ENCODE measurements at places on chromosomes 4 and X.

DNA sequence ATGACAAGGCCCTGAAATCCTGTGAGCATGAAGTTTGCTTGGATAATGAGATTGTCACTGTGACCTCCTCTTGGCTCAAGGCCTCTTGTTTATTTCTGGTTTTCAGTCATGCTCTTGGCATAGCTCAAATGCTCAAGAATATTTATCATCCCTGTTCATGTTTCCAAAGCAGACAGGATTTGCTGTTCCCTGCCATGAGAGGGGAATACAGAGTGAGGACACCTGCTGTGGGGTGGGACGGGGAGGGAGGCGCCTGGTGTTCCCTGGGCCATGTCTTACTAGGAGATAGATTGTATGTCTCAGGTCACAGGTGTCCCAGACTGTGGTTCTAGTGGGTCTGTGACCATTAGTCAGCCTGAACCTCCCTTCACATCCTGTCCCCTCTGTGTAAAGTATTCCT is 34.9 kb upstream of the SH3RF1 start:
- H3K4me3 ChIP-seq = no peak overlapping the region
- no peak for DNase-seq
- no peak overlapping the region for H3K27ac ChIP-seq
- no peaks in the 10 kb centered on the region for H3K36me3 ChIP-seq
- H3K27me3 ChIP-seq = no peaks in the 10 kb centered on the region

DNA sequence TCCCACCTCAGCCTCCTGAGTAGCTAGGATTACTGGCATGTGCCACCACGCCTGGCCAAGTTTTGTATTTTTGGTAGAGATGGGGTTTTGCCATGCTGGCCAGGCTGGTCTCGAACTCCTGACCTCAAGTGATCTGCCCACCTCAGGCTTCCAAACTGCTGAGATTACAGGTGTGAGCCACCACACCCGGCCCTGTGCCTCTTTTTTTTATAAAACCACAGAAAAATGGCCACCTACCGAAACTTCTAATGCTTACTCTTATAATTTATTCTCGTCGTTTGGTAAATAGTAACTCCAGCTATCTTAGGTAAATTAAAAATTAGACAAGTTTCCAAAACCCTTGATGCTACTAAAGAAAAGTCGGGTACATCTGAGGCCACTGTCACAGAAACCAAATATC is 54.4 kb downstream of the IRF2 start:
- H3K4me1 ChIP-seq = peaks cover 63% of the 10 kb centered on the region
- no peak overlapping the region for H3K4me3 ChIP-seq
- peak overlapping the region; percentile 48 for H3K27ac ChIP-seq

- no peak overlapping the region for H3K27ac ChIP-seq
- H3K27me3 ChIP-seq = no peaks in the 10 kb centered on the region
- H3K36me3 ChIP-seq = no peaks in the 10 kb centered on the region
- no peak overlapping the region for H3K4me3 ChIP-seq
Observed at GRCh38 chrX:71514367-71515037, 18.4 kb upstream of the OGT start.

DNA sequence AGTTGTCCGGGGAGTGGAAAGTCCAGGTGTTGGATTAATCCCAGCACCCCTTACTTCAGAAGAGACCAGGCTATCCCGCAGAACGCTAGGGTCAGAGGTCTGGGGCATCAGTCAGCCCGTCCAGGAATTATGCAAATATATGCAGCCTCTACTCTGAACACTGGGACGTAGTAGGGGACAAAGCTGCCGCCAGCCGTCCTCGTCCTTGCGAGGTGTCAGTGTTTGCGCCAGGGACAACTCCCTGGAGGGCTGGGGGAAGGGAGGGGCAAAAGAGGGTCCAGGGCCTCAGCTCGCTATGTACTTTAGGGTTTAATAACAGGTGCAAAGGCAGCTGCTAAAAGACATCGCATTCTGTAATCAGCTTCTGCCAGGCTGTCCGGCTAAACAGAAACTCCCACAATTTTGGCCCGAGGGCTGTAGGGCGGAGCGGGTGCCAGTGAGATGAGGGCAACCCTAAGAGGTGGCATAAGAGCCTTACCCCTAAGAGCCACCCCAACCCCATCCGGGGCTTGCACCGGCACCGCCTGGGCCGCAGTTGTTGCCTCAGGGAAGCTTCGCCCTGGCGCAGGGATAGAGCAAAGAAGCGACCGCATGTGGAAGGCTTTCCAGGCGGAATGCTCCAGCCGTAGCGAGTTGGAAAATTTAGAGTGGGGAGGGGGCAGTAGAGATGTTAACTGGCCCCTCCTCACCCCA is 8.4 kb downstream of the HAND2 start:
- no peak overlapping the region for H3K27ac ChIP-seq
- peaks cover 40% of the 10 kb centered on the region for H3K4me1 ChIP-seq
- H3K27me3 ChIP-seq = peaks cover 100% of the 10 kb centered on the region
- H3K36me3 ChIP-seq = no peaks in the 10 kb centered on the region
- DNase-seq = no peak

GRCh38 chr4:40525752-40526598 is 103.7 kb downstream of the RBM47 start:
- no peaks in the 10 kb centered on the region for H3K27me3 ChIP-seq
- no peaks in the 10 kb centered on the region for H3K4me1 ChIP-seq
- H3K36me3 ChIP-seq = no peaks in the 10 kb centered on the region
- no peak overlapping the region for H3K27ac ChIP-seq
- no peak for DNase-seq

- H3K27me3 ChIP-seq = no peaks in the 10 kb centered on the region
- no peaks in the 10 kb centered on the region for H3K36me3 ChIP-seq
- no peaks in the 10 kb centered on the region for H3K4me1 ChIP-seq
- DNase-seq = no peak
Observed at GRCh38 chr4:100356172-100356571, 161.7 kb downstream of the EMCN start.

GRCh38 chr4:82652062-82652461 is 90.3 kb upstream of the TMEM150C start:
- H3K4me1 ChIP-seq = no peaks in the 10 kb centered on the region
- no peak overlapping the region for H3K4me3 ChIP-seq
- H3K27ac ChIP-seq = no peak overlapping the region
- H3K27me3 ChIP-seq = peaks cover 4% of the 10 kb centered on the region
- no peak for DNase-seq
- no peaks in the 10 kb centered on the region for H3K36me3 ChIP-seq

DNA sequence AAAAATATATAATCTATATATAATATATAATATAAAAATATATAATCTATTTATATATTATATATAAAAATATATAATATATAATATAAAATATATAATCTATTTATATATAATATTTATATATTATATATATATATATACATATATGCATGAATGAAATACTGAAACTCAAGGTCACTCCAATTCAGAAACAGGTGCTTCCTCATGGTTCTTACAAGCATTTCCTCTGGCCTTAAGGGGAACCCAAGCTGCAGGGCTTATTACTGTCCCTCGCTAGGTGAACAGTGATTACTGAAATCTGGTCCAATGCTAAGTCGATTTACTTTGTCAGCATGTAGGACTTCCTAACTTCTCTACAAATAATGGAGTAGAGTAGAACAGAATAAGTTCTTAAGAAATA is 174.3 kb downstream of the GPM6A start:
- no peaks in the 10 kb centered on the region for H3K36me3 ChIP-seq
- H3K4me1 ChIP-seq = no peaks in the 10 kb centered on the region
- DNase-seq = no peak
- H3K27me3 ChIP-seq = no peaks in the 10 kb centered on the region
- H3K27ac ChIP-seq = no peak overlapping the region

DNA sequence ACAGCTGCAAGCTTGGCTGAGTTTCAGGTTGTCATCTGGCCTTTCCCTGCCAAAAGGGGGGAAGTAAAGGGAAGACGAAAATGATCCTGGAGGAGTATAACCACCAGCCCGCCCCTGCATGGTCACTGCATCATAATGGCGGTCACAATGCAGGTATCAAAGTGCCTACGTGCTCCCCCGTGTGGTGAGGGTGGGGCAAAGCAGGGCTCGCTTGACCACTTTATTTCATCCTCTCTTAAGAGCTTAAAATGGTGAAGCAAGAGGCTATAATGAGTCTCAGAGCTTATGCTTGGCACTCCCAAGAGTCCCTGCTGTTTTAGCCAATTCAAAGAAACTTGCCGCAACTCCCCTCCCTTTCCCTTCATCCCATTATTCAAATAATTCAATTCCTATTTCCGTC is 105.6 kb downstream of the APOOL start:
- no peaks in the 10 kb centered on the region for H3K36me3 ChIP-seq
- no peak overlapping the region for H3K27ac ChIP-seq
- no peak for DNase-seq
- no peaks in the 10 kb centered on the region for H3K4me1 ChIP-seq

GRCh38 chr4:6179362-6179761 is 21.0 kb downstream of the JAKMIP1 start:
- H3K27me3 ChIP-seq = no peaks in the 10 kb centered on the region
- no peak for DNase-seq
- no peaks in the 10 kb centered on the region for H3K36me3 ChIP-seq
- H3K4me3 ChIP-seq = no peak overlapping the region
- peaks cover 69% of the 10 kb centered on the region for H3K4me1 ChIP-seq

GRCh38 chrX:45769761-45770582 is 569.3 kb upstream of the DIPK2B start:
- peak overlapping the region; percentile 64 for H3K4me3 ChIP-seq
- H3K36me3 ChIP-seq = no peaks in the 10 kb centered on the region

- H3K27ac ChIP-seq = no peak overlapping the region
- H3K27me3 ChIP-seq = no peaks in the 10 kb centered on the region
- no peaks in the 10 kb centered on the region for H3K36me3 ChIP-seq
- no peak for DNase-seq
- no peak overlapping the region for H3K4me3 ChIP-seq
- no peaks in the 10 kb centered on the region for H3K4me1 ChIP-seq
Observed at GRCh38 chr4:65893957-65894755, 223.9 kb upstream of the EPHA5 start.

- H3K4me1 ChIP-seq = no peaks in the 10 kb centered on the region
- no peak overlapping the region for H3K27ac ChIP-seq
- DNase-seq = no peak
- H3K27me3 ChIP-seq = no peaks in the 10 kb centered on the region
- H3K36me3 ChIP-seq = no peaks in the 10 kb centered on the region
- H3K4me3 ChIP-seq = no peak overlapping the region
Observed at GRCh38 chr4:109079201-109079600, 223.3 kb downstream of the COL25A1 start.

DNA sequence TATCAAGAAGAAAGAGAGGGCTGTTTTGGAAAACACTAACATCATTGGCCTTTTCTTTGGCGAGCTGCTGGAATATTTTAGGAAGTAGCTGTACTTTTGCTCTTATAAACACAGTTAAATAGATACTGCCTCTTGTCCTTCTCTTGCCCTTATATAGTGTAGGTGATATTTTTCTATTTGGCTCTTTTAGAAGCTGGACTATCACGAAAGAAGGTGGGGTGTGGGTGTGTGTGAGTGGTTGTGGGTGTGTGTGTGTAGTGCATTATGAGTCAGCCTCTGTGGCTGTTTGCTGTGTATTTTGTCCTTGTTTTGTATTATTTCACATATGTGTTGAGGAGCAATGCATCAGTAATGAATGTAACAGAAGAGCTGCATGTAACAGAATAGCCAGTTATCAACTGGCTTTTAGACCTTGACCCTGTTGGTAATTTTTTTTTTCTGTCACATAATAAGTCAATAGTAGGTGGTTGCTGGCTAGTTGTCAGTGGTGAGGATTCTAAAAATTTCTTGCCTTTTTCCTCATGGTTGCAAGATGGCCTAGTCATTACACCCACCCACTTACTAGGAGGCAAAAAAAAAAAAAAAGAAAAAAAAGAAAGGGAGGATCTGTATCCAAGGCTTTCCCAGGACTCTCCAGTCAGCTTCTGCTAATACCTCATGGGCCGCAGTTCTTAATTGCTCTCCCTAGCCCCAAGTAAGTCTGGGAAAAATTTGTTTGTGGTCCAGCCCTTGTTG is 23.8 kb downstream of the ARHGAP10 start:
- no peaks in the 10 kb centered on the region for H3K27me3 ChIP-seq
- H3K27ac ChIP-seq = no peak overlapping the region
- no peak for DNase-seq
- no peaks in the 10 kb centered on the region for H3K4me1 ChIP-seq
- no peak overlapping the region for H3K4me3 ChIP-seq
- no peaks in the 10 kb centered on the region for H3K36me3 ChIP-seq

DNA sequence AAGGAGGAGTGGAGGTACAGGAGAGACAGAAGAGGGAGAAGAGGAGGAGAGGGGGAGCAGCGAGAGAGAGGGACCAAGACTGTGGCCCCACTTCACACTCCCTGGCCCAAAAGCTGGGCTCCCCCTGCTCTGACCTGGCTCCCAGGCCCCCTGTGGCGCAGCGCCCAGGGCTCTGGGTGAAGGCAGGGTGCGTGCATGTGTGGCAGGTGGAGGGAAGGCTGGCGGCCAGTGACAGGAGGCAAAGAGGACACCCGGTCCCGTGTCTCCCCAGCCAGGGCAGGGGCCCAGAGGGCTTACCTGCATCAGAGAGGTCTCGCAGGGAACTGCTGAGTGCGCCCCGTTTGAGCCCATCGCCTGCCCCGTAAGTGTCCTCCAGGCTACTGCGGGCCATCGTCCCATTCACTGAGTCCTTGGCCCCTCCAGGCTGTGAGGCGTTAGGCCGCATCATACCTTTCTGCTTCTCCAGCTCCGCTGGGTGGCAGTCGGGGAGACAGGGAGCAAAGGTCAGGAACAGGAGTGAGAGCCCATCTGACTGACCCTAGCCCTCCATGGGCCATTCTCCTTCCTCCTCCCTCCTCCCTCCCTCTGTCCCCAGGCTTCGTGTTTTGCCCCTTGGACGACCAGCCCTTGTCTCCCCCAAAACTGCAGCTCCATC is 11.1 kb upstream of the KDM5C start:
- no peak overlapping the region for H3K27ac ChIP-seq
- H3K27me3 ChIP-seq = no peaks in the 10 kb centered on the region
- H3K4me1 ChIP-seq = no peaks in the 10 kb centered on the region
- H3K36me3 ChIP-seq = no peaks in the 10 kb centered on the region

DNA sequence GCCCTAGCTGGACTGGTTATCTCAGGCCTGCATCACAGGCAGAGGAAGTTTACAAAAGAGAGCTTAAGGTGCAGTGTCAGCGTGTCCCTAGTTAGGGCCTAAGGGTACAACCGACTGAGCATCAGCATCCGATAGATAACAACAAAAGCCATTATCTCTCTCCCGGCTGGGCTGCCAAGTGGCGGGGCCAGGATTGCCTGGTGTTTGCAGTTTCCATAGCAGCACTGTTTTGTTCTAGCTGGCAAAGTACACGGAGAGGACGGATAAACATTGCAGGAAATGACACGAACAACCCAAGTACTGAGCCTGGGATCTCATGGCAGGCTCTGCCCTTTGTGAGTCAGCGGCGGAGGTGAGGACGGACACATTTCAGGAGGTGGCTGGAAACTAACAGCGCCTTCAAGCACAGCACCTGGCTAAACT is 104.7 kb upstream of the NOCT start:
- H3K27me3 ChIP-seq = peaks cover 4% of the 10 kb centered on the region
- no peaks in the 10 kb centered on the region for H3K36me3 ChIP-seq
- no peak for DNase-seq
- no peak overlapping the region for H3K27ac ChIP-seq
- no peaks in the 10 kb centered on the region for H3K4me1 ChIP-seq
- no peak overlapping the region for H3K4me3 ChIP-seq

GRCh38 chrX:45806410-45807121 is 605.9 kb upstream of the DIPK2B start:
- H3K36me3 ChIP-seq = no peaks in the 10 kb centered on the region
- peaks cover 24% of the 10 kb centered on the region for H3K4me1 ChIP-seq
- DNase-seq = peak; percentile 45
- H3K27me3 ChIP-seq = no peaks in the 10 kb centered on the region
- peak overlapping the region; percentile 50 for H3K4me3 ChIP-seq

- H3K4me1 ChIP-seq = no peaks in the 10 kb centered on the region
- DNase-seq = no peak
- no peak overlapping the region for H3K4me3 ChIP-seq
- no peaks in the 10 kb centered on the region for H3K27me3 ChIP-seq
- H3K36me3 ChIP-seq = no peaks in the 10 kb centered on the region
Observed at GRCh38 chrX:3461397-3462165, 115.1 kb upstream of the MXRA5 start.

- peaks cover 41% of the 10 kb centered on the region for H3K27me3 ChIP-seq
- no peaks in the 10 kb centered on the region for H3K36me3 ChIP-seq
- DNase-seq = no peak
Observed at GRCh38 chrX:137425986-137426385, 139.9 kb upstream of the ZIC3 start.
